GM12892 (cell line): ENCODE measurements at places on chromosomes 5 and 9.

GRCh38 chr5:179558932-179559283 lies 8.6 kb downstream of the RUFY1 start:
- DNase-seq: no peak

DNA sequence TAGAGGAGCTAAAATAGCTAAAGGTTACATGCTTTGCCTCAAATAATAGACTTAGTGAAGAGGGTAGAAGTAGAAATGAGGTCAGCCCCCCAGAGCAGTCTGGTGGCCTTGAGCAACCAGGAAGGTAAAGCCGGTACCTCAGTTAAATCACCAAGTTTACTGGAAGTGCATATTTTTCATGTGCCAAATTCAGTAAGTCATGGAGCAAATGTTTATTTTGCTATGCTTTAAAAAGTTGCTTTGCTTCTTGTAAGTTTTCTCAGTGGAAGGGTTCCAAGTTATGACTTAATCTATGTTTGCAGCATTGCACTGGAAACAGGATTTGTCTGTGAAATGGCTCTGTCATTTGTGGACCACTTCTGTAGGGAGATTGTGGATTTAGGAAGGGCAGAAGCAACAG lies 256.7 kb downstream of the ARRDC3 start:
- DNase-seq: no peak

- DNase-seq: no peak
Measured at GRCh38 chr9:138040446-138041430, 163.2 kb downstream of the CACNA1B start.

DNA sequence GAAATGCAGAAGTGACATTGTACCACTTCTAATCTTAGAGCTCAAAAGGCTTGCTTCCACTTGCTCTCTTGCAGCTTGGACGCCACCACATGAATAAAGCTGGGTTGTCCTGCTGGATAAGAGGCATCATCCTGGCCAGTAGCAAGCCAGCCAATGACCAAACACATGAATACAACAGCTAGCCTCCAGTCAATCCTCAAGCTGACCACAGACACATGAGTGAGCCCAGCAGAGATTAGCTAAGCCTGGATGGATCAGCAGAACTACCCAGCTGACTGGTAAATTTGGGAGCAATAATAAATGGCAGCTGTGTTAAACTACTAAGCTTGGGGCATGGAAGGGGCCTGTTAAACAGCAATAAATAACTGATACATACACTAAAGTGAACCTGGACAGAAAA lies 121.1 kb upstream of the SLC12A2 start:
- DNase-seq: no peak

GRCh38 chr5:176743868-176744583 lies 66.3 kb upstream of the UNC5A start:
- DNase-seq: no peak

GRCh38 chr5:44275908-44276307 lies 113.3 kb downstream of the FGF10 start:
- DNase-seq: no peak

- DNase-seq: no peak
Measured at GRCh38 chr5:81768935-81769452, 18.1 kb upstream of the SSBP2 start.

DNA sequence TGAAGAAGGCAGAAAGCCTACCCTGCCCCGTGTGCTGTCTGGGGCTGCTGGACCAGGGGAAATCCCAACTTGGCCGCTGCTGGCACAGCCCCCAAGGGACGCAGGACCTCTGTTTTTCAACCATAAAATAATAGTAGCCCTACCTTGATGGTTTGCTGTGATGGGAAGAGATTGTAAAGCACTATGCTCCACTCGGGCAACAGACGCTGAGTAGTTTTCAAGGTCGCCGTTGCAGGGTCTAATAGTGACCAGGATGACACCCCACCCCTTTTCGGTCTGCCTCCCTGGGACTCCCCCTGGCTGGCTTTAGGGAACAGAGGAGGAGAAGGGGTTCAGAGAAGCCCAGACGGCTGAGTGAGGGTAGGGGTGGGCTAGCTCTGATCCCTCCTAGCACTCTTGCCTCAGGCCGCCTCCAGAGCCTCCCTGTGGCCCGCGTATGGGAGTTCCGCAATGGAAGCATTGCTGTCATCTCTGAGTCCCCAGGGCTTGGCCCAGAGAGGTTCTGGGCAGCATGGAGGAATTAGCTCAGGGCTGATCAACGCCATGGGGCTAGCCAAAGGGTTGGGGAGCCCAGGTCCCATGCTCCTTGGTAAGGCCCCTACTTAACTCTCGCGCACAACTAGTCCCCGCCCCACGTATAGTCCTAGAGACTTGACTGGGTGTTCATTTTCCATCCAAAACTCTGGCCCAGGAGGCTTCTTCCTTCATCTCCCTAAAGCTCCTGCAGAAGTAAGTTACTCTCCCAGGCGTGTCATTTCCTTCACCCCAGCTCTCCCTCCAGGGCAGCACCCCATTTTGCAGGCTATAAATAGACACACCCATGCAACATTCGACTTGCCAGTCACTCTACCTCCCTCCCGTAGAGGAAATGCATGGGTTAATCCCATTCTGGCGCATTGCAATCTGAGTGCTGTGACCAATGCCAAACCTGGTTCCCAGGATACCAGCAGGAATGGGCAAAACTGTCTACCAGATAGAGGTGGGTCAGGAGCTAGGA lies 1.1 kb upstream of the IRF1 start:
- no peak for DNase-seq

GRCh38 chr9:98021306-98022040 lies 35.1 kb upstream of the NANS start:
- no peak for DNase-seq

DNA sequence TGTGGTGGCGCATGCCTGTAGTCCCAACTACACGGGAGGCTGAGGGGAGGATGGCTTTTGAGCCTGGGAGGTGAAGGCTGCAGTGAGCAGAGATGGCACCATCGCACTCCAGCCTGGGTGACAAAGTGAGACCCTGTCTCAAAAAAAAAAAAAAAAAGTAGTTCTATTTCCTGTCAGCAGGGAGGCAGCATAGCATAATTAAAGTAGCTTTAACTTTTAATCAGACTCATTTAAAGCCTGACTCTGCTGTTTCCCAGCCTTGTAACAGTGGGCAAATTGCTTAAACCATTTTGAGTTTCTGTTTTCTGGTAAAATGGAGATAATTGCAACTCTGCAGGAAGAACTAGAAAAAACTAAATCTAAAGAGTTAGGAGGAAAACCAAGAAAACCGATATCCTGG lies 31.2 kb downstream of the CNOT6 start:
- DNase-seq: no peak

DNA sequence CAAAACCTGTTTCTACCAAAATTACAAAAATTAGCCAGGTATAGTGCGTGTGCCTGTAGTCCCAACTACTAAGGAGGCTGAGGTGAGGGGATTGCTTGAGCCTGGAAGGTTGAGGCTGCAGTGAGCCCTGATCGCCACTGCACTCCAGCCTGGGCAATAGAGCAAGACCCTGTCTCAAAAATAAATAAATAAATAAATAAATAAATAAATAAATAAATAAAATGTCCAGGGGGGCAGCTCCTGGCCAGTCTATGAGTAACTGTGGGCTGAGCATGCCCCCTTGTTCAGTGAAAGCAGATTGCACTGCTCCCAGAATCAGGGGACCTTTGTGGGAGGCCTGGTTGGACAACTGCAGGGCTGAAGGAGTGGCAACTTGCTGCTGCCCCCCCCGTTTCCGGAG lies 62.7 kb downstream of the PDE6A start:
- DNase-seq: no peak

DNA sequence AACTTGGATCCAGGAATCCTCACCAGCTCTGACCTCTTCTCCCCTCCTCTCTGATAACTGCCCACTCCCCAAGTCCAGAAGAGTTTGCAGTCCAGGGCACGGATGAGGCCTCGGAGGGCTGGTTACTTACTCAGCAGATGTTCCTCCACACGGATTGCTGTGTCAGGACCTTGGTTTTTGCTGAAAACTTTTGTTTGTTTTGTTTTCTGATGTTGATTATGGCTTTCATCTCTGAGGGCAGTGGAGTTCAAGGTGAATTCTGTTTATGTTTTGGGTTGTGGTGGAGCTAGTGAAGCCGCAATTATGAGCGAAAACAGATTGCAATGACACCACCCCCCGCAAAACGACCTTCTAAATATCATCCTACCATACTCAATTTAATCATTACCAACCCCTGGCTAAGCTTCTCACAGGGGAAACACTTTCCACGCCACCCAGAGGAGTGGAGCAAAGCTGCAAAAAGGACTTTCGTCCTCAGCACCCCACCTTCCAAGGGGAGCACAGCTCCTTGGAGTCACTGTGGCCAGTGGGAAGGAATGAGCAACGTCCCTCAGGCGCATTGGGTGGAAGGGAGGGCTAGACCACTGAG lies 92.7 kb upstream of the SAP30L start:
- DNase-seq: no peak

DNA sequence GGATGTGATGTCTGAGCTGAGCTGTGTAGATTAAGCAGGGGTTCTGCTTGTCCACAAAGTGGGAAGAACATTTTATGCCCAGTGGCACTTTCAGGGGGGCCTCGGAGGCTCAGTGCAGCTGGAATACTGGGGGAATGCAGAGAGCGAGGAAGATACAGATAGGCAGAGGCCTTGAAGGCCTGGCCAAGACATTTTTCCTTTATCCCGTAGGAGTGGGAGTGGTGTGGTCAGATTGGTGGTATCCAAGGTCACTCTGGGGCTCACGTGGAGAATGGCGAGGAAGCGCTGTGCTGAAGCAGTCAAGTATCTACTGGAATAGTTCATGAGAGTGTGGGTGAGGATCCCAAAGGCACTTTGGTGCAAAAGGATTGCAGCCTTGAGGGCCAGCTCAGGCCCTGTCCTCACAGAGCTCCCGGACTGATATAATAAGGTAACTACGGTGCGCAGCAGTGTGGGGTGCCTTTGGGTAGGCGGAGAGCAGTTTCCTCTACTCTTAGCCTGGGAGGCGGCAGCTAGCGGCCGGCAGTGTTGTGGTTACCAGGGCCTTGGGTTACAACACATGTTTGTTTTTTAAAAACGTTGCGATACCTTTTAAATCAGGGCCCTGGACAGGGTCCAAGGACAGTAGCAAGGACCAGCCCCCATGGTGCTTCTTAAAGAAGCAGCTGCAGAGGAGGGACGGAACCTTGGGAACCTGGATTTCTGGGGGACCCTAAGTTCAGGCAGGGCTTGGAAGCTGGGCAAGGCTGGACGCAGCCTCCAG lies 10.8 kb upstream of the CCDC69 start:
- peak; percentile 66 for DNase-seq

DNA sequence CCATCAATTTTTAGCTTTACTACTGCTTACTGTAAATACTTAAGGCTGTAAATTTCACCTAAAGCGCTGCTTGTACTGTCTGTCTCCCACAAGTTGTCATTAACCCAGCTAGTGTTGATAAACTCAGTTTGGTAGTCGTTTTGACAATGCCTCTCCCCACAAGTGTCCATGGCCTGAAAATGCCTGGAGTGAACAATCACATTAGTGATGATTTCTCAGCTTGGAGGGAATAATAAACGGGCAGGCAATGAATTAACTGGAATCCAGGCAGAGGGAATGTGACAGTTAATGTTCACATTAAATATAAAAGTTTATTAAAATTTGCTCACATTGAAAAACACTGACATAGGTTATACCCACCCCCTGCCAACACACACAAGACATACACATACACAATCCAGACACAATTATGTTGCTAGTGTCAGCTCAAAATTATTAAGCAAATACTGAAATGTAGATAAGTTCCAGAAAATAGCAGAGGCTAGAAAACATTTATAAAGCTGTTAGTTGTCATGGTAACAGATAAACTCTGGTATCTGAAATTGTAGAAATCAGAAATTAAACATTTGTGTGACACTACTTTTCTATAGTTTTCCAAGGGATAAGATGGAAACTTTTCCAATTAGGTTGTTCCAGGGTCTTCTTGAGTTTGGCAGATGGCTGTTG lies 341.9 kb downstream of the DIRAS2 start:
- no peak for DNase-seq

DNA sequence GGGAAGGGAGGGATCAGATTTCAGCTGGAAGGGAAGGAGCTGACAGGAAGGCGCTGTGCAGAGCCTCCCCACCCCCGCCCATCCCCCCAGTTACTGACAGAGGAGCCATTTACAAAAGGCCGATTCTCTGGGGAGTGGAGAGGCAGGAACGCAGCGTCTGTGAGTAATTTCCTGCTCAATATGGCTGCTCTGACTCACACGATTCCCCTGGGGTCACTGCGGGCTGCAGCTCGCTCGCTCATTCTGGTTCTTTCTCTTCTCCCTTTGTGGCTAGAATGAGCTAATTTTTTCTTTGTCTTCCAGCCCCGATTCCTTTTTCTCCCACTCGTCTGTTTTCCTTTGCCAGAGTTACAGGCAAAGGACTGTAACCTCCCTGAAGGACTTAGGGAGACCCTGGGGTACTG lies 28.8 kb downstream of the PTPA start:
- DNase-seq: peak; percentile 81

- no peak for DNase-seq
Measured at GRCh38 chr5:163387589-163388343, 49.6 kb upstream of the CCNG1 start.

- DNase-seq: no peak
Measured at GRCh38 chr9:112898872-112899311, 8.2 kb upstream of the SLC46A2 start.

- DNase-seq: peak; percentile 63
Measured at GRCh38 chr5:139458580-139459407, 3.7 kb downstream of the ECSCR start.

DNA sequence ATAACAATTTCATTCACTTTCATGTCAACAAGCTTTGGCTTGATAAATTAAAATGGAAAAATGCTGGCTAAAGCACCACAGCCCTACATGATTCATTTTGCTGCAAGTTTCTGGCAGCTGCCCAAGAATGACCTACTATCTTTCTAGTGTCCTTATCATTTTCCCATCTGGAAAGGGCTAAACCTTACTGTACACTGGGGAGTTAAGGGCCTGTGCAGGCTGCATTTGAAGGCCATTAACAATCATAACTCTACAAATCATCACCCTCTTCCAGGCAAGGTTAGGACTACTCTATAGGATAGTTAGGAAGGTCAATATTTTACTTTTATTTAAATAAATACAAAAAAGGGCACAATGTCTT lies 579.7 kb upstream of the ZNF608 start:
- DNase-seq: no peak

DNA sequence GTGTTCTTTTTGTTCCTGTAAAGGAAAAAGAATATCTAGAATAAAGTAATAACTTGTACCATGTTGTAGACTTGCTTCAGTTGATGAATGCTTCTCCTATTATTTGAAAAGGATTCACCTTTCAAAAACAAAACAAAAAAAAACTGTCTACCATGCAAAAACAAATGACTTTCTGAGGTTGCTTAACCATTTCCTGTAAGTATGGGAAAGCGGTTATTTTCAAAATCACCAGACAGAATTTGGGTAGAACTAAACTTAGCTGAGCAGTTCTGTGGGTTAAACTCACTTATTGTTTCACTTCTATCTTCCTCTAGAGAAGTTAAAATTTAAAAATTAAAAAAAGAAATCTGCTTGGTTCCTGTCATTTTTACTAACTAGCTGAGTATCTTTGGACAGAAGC lies 25.2 kb downstream of the LNPEP start:
- DNase-seq: no peak

DNA sequence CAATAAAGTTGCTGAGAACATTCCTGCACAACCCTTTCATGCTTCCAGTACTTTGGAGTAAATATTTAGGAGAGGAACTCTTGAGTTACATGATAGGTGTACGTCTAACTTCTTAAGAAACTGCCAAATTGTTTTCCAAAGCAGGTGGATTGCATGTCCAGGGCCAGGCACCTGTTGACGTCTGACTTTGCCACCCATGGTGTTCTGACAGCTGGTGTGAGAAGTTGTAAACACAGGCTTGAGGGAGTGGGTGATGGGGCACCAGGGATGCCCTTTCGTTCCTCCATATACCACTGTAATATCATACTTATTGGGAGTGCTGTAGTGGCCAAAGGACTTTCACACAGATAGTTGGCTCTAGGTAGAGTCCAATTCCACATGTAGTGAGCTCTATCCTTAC lies 352.1 kb downstream of the GADD45G start:
- no peak for DNase-seq
